ENCODE measurements at places on chromosomes 11 and 22.
A peak's percentile ranks its signal among the peaks of the same experiment; 100 is the strongest.

- no peak for DNase-seq
Observed at GRCh38 chr11:2684581-2684980, 15.2 kb downstream of the KCNQ1OT1 start.

GRCh38 chr22:29112121-29112520 lies 39.3 kb downstream of the KREMEN1 start:
- DNase-seq, result no peak

- DNase-seq, result no peak
Observed at GRCh38 chr22:30372915-30373314, 14.3 kb downstream of the RNF215 start.

- DNase-seq, result peak; percentile 70
Observed at GRCh38 chr11:100681064-100681502, 6.0 kb upstream of the ARHGAP42 start.

DNA sequence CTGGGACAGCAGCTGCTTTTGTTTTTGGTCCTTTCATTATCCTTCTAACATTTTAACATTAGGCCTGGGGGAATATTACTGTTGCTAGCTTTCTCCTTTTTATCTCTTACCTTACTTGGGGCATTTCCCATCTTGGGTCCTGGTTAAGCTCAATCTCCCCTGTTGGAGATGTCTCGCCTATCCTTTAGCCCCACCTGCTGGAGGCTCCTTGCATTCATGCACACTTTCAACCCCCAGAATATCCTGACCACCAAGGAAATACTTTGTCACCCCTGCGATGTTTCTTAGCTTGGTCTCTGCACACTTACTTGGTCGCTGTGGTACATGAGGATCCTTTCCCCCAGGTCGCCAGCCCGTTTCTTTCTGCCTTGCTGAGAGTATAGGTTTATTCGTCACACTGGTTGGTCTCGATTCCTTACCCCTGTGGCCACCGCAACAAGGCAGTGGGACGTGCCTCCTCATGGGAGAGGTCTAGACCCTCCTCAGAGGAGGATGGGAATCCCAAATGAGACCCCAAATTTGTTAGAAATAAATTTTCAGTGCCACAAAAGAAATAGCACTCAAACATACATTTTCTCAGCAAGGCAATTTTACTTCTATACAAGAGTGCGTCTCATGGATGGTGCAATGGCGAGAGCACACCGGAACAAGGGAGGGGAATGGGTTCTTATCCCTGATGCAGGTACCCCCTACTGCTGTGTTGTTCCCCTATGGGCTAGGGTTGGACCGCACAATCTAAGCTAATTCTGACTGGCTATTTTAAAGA lies 5.4 kb upstream of the TXN2 start:
- DNase-seq, result peak; percentile 49
